ENCODE measurements at places on chromosomes 16 and 17. TPM values are rescaled to one million over a fixed set of nuclear protein-coding genes. Genes with fewer than 3 reads are reported as not detected.

Gene STH
- polyA plus RNA-seq, result not detected

Gene KCNH6
- not detected for polyA plus RNA-seq

Gene MYH8
- polyA plus RNA-seq, result not detected

Gene SMIM5
- not detected for polyA plus RNA-seq

Gene FA2H
- not detected for polyA plus RNA-seq

Gene CHST4
- polyA plus RNA-seq, result not detected

Gene ZNF830
- 27.6 TPM for polyA plus RNA-seq

Gene LAT
- 255 TPM for polyA plus RNA-seq

Gene TLE7
- not detected for polyA plus RNA-seq

Gene CLEC18C
- polyA plus RNA-seq, result not detected

Gene RPRML
- polyA plus RNA-seq, result not detected

Gene HBA1
- polyA plus RNA-seq, result 1.7 TPM

Gene MMP2
- not detected for polyA plus RNA-seq

Gene XYLT1
- 1.4 TPM for polyA plus RNA-seq

Gene SHISA9
- polyA plus RNA-seq, result not detected

Gene TMC5
- polyA plus RNA-seq, result not detected

Gene CLDN6
- polyA plus RNA-seq, result not detected

Gene TNFRSF12A
- polyA plus RNA-seq, result 0.33 TPM

Gene IRX3
- polyA plus RNA-seq, result not detected

Gene CTRB1
- polyA plus RNA-seq, result not detected

Gene CMTM1
- polyA plus RNA-seq, result 0.50 TPM

Gene OR4D1
- polyA plus RNA-seq, result 1.6 TPM

Gene TBKBP1
- polyA plus RNA-seq, result 0.59 TPM

Gene ZDHHC1
- polyA plus RNA-seq, result 0.28 TPM

Gene ZNF500
- 14.3 TPM for polyA plus RNA-seq

Gene MFSD6L
- polyA plus RNA-seq, result not detected

Gene KAT2A
- 8.8 TPM for polyA plus RNA-seq

Gene CD300LF
- polyA plus RNA-seq, result not detected

Gene MYH11
- polyA plus RNA-seq, result 0.20 TPM

Gene MRPS34
- polyA plus RNA-seq, result 133 TPM

Gene GALR2
- polyA plus RNA-seq, result not detected

Gene CACNG4
- polyA plus RNA-seq, result not detected

Gene DBNDD1
- polyA plus RNA-seq, result 3.5 TPM

Gene WWP2
- polyA plus RNA-seq, result 31.3 TPM

Gene ODAD4
- 0.09 TPM for polyA plus RNA-seq

Gene CAPNS2
- not detected for polyA plus RNA-seq

Gene DDX42
- polyA plus RNA-seq, result 13.2 TPM

Gene HBA2
- polyA plus RNA-seq, result 0.89 TPM

Gene TBC1D3K
- polyA plus RNA-seq, result not detected

Gene KRT17
- not detected for polyA plus RNA-seq

Gene CES1
- polyA plus RNA-seq, result 1.8 TPM

Gene CUEDC1
- not detected for polyA plus RNA-seq

Gene EVPL
- 1.6 TPM for polyA plus RNA-seq

Gene C1QL1
- polyA plus RNA-seq, result not detected

Gene MPHOSPH6
- 23.7 TPM for polyA plus RNA-seq

Gene KCNJ2
- not detected for polyA plus RNA-seq

Gene CIBAR2
- polyA plus RNA-seq, result not detected

Gene ANKRD40CL
- not detected for polyA plus RNA-seq

Gene AANAT
- polyA plus RNA-seq, result not detected

All from naive thymus-derived CD8-positive, alpha-beta T cell (primary cell).